ENCODE measurements at places on chromosomes 7 and 10.

GRCh38 chr7:95824616-95825015 is 52.3 kb downstream of the DYNC1I1 start:
- DNase-seq, result no peak

- DNase-seq, result no peak
Observed at GRCh38 chr7:142556740-142557139, 192.5 kb upstream of the PRSS1 start.

DNA sequence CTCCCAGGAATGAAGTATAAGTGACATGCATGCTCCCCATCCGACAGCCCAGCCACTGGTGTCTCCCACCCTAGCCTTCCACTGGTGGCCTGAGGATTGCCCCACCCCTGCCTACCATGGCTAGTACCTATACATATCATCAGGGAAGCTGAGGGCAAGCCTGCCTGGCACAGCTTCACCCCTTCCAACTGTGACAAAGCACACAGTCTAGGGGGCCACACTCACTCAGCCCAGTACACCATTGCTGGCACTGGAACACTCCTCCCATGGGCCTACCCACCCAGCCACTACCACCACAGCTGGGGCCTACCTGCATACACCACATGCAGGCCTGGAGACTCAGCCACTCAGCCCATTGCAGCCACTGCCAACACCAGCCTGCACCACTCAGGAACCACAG is 393.1 kb upstream of the STEAP1 start:
- DNase-seq, result no peak

DNA sequence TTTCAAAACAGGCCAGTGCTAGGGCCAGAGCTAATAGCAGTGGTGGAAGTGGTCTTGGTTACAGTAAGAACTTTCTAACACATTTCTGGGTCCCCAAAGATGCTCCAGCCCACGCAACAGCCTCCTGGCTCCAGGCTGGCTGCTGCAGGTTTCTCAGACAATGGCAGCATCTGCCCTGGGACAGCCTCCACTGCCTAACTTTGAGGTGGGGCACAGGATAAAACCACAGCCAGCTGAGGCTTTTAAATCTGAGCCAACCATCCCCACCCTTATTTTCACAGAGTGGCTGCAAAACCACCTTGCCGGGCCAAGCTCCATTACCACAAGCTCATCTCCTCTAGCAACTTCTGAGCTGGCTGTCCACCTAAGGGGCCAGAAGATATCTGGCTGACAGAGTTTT is 84.8 kb downstream of the FAM53B start:
- DNase-seq, result no peak

DNA sequence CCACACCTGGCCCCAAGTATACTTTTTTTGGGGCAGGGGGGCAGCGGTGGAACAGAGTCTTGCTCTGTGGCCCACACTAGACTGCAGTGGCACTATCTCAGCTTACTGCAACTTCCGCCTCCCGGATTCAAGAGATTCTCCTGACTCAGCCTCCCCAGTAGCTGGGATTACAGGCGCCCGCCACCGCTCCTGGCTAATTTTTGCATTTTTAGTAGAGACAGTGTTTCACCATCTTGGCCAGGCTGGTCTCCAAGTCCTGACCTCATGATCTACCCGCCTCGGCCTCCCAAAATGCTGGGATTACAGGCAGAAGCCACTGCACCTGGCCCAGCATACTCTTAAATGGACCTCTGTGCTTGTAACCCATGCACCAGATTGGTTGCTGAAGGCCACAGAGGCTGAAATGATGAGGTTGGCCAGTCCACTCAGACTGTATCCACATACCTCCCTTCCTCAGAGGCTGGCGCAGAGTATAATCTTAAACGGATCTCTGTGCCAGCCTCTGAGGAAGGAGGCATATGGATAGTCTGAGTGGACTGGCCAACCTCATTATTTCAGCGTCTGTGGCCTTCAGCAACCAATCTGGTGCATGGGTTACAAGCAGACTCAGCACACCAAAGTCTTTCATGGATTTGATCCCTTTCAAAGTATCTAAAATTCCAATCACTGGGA is 3.0 kb downstream of the CALN1 start:
- no peak for DNase-seq

GRCh38 chr7:44225566-44226395 is 25.0 kb downstream of the YKT6 start:
- no peak for DNase-seq

DNA sequence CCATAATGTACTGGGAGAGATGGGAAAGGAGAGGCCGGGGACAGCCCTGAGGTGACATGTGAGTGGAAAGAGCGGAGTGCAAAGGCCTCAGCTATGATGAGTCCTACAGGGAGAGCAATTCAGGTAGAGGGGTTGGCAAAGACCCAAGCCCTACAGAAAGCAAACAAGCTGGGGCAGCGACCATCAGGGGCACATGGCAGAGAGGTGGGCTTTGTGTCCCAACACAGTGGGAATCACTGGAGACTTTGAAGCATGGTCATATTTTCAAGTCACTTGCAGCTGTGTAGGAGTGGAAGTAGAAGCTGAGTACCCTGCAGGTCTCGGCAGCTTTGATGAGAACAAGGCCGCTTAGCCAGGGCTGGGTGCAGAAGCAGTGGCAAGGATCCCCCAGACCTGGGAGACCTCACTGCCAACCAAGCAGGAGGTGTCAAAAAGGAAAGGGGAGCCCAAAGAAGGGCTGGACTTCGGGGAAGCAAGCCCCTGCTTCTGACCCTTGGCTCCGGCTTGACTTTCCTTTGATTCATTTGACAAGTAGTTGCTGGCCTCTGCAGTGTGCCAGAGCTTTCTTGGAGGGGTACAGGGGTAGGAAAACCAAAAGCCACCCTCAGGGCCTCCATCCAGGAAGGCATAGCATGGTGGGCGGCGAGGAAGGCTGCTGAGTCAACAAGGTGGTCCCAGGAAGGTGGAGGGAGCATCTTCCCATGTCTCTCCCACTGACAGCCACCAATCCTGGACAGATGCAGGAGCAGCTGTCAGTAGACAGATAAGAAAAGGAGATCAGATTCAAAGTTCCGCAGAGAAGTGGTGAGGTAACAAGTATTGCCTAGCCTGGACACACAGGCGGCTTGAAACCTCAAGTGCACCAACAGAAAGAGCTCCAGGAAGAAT is 1.9 kb upstream of the PGAM2 start:
- no peak for DNase-seq

DNA sequence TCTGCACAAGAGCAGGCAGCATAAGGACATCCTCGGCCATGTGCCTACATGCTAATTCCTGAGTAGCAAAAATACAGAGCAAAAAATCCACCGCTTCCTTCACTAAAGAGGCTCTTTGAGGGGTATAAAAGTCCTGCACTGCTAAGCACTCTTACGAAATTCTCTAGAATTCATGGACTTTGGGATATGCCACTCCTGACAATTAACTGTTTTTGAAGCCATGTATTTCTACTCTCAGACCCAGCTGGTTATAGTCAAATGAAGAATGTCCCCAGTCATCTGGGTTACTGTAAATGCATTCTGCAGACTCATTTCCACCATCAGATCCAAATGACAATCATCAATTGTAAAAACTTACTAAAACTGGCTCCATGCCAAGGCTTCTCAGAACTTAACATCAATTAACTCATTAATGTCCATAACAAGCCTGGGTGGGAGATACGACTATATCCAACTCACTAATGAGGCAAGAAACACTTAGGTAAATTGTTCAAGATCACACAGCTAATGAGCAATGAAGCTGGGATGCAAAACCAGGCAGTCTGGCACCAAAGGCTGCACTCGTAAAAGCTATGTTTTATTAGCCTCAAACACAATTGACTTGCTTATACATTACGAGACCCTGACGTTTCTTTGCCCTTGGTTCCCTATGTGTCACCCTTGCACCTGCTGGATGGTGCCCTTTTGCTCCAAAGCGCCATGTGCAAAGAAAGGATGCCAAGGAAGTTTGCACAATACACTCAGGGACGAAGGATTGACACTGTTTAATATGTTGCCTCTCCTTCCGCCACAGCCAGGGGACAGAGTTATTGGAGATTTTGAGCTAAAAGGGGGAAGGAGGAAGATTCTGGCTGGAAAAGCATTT is 250.4 kb downstream of the ELMO1 start:
- no peak for DNase-seq

DNA sequence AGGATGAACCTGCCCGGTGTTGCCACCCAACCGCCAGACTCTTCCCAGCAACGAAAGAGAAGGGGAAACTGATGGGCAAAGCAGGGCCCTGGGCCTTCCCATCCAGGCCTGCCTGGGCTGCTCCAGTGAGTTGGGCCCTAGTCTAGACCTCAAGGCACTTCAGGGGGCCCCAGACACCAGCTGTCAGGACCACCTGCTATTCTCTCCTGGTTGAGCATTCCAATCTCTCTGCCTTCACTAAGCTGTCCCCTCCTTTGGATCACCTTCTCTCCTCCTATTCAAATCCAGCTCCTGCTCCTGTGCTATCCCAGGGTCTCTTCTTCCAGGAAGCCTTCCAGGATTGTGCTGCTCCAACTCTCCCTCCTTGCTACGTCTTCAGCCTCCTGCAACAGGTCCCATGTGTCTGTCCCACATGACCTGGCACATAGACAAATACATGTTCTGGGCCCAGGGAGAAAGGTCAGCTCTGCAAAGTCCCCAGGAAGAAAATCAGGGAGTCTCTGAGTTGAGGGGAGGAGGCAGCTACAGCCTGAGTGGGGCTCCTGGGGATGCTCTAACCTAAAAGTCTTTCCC is 3.1 kb downstream of the STX1A start:
- no peak for DNase-seq

DNA sequence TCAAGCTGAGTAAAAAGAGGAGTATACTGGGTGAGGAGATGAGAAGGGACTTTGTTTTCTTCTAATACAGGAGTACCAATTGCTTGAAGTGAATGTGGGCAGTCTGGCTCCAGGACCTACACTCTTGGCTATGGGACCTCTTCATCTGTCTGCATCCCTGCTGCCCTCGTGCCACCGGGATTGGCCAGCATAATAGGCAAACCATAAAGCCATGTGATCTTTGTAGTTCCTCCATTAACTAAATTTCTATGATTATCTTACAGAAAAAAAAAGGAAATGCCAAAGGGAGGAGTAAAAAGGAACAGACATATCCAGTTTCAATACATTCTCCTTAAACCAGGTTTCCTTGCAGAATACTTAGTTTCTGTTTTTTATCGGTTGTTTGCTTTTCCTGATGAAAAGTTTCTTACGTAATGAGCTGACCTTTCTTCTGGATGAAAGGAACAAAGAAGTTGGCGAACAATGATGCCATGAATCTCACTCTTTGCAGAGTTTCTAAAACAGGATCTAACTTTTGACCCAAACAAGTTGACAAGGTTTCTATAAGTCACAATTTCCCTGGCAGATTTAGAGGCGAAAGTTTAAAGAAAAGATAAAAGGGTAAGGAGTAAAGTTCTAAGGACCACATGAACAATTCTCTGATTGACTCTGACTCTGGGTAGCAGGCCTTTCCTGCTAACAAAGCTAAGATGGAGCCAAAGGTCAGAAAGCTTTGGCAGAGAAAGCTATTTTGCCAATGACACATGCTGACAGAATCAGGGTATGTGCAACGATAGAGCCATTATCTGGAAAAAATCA is 54.1 kb downstream of the LAMB1 start:
- no peak for DNase-seq

DNA sequence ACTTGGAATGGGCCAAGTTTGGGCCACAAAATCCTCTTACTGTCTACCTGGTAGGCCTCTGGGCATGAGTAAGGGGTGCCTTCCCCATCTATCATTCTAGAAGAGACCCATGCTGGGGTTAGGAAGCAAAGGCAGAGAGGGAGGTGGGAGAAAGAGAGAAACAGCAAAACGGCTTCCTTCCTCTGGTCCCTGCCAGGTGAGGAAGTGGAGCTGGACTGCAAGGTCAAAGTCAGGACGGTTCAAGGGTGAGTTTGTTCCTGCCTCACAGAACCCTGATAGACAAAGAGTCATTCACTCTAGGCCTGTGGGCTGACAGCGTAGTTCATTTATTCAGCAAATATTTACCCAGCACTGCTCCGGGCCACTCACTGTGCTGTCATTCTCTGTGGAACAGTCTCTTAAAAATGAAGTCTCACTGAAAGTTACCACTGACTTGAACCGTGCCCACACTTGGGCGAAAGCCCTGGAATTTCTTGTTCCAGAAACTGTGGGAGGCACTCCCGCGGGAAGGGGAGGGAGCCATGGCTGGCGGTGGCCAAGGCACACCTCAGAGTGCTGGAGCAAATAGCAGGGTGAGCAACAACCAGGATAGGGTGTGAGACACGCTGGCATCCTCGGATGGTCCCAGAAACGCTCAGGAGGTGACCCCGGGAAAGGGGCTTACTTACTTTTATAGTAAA is 26.2 kb upstream of the ECHDC3 start:
- no peak for DNase-seq

GRCh38 chr10:78553792-78554191 is 515.0 kb upstream of the ZMIZ1 start:
- DNase-seq, result no peak

- no peak for DNase-seq
Observed at GRCh38 chr7:30927559-30927958, 15.9 kb downstream of the AQP1 start.

DNA sequence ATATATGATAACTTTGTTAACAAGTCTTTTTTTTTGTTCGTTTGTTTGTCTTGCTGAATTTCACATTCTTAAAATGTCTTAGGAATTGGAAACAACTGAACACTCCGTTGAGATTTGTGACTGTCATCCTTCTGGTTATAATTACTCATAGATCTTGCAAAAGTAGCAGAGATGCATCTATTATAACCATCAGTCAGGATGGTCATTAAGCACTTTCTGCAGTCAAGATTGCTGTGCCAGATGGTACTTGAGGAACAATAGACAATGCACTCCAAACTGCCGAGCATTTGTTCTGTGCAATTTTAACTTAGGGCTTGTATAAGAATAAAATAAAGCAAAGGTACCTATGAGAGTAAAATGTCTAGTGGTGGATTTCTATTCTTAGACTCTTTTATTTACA is 710.1 kb upstream of the KCND2 start:
- DNase-seq, result no peak

- DNase-seq, result no peak
Observed at GRCh38 chr7:2380461-2380860, 22.9 kb upstream of the CHST12 start.

Measured in effector CD8-positive, alpha-beta T cell (primary cell).